ENCODE measurements at places on chromosomes 3 and 15. TPM values are rescaled to one million over a fixed set of nuclear protein-coding genes. Genes with fewer than 3 reads are reported as not detected.

SAMD7 gene
- 0.96 TPM for total RNA-seq

- no peak for DNase-seq
Observed at GRCh38 chr15:45550436-45550835, 27.9 kb upstream of the SLC30A4 start.

- no peak for DNase-seq
Observed at GRCh38 chr15:70186152-70186551, 88.4 kb upstream of the TLE3 start.

DNA sequence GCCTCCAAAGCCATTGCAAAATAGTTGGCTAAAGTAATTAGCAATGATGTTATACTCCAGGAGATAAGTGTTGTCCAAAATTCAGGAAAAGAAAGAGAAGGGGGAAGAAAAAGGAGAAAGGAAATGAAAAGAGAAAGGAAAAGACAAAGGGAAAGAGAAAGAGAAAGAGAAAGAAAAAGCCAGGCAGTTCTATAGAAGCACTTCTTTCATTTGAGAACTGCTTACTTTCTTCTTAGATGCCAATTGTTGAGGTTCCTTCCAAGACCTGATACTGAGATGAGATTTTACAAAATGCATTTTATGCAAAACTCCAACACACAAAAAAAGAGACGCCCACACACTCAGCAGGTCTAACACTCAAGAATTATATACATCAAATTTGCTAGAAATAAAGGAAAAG is 298.4 kb downstream of the KCNH8 start:
- no peak for DNase-seq

DNA sequence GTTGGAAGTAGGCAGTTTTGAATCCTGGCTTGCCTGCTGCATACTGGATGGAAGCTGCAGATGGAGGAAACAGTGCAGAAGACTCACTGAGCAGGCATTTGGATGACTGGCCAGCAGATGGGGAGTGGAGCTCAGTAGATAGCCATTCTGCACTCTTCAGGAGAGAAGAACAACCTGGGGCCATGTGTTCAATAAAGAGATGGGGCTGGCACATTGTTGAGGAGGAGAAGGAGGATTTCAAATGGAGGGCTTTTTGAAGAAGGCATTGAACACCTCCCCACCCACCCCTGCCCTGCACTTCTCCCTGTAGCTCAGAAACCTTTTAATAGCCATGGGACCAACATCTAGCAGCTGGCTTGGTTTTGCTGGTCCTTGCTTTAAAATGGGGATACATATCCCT is 109.8 kb downstream of the CACNA1D start:
- no peak for DNase-seq

GRCh38 chr15:91866971-91867372 is 13.5 kb downstream of the SLCO3A1 start:
- DNase-seq = no peak

DNA sequence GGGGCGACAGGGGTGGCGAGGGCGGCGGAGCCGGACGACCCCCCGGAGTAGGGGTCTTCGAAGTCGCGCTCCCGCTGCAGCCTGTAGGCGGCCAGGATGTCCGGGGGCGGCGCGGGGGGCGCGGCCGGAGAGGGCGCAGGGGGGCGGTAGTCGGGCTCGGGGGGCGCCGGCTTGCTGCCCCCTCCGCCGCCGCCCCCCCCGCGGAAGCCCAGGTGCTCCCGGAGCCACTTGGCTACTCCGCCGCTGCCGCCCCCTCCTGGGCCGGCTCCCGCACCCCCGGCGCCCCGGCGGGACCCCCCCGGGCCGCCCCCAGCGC is 230 bp downstream of the SHF start:
- no peak for DNase-seq

Measured in OCI-LY7 (cell line).